NCI-H2029 (cell line): ENCODE measurements at places on chromosomes 11 and 22.
A peak's percentile ranks its signal among the peaks of the same experiment; 100 is the strongest.

GRCh38 chr22:47592791-47593190, 830.3 kb downstream of the TBC1D22A start:
- no peak for DNase-seq

- no peak for DNase-seq
These were observed 41.9 kb downstream of the DNHD1 start for GRCh38 chr11:6538945-6539344.

DNA sequence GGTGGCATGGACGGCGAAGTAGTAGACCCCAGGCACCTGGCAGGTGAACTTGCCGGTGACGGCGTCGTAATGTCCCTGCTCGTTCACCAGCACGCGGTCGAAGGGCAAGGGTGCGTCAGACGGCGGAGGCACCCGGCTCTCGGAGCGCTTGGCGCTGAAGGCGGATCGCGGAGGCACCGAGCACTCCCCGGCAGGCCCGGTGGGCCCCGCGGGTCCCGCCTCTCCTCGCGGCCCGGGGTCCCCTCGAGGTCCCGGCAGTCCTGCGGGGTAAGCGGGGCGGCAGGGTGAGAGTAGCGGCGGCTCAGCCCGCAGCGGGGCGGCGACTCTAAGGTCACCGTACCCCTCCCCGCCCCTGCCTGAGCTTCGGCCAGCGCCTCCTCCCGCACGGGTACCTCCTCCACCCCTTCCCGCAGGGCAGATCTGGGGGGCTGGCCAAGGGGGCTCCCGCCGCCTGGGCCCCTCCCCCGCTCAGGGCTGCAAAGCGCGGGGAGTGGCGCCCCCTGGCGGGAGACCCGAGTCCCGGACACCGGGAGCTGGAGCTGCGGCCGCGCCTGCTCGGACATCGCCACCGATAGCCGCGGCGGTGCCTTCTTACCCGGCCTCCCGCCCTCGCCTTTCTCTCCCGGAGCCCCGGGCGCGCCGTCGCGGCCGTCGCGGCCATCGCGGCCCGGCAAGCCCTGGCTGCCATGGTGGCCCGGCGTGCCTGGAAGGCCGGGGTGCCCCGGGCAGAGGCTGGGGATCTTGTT, 921 bp downstream of the C1QTNF5 start:
- no peak for DNase-seq

DNA sequence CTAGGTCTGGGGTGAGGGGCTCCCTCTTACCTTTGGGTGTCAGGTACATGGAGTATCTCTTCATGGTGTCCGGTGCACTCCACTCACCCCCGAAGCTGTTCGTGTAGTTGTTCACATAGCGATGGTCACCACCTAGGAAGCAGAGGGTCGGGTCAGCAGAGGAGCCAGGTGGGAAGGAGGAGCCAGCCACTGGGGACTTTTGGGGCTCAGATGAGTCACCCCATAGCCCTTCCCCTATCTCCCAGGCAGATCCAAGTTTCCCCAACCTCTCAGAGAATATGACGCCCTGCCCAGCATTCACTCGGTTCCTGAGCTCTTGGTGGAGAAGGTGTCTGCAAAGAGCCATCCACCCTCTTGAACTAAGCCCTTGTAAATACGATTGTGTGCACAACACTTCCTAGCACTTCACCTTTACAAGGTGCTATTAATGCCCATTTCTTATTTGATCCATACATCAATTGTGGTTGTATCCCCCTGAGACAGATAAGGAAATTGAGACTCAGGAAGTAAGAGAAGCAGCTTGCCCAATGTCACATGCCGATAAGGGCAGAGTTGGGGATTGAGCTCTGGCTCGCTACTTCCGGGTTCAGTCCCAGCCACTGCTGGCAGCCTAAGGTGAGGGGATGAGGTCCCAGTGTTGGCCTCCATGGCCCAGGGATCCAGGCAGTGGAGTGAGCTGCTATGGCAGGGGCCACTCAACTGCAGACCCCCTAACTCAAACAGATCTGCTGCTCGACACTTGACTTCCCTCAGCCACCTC, 14.8 kb downstream of the TRIM29 start:
- no peak for DNase-seq

GRCh38 chr22:29394931-29395581, 6.7 kb upstream of the AP1B1 start:
- DNase-seq: peak; percentile 64

- DNase-seq: no peak
These were observed 179.3 kb downstream of the BCR start for GRCh38 chr22:23359583-23360123.

DNA sequence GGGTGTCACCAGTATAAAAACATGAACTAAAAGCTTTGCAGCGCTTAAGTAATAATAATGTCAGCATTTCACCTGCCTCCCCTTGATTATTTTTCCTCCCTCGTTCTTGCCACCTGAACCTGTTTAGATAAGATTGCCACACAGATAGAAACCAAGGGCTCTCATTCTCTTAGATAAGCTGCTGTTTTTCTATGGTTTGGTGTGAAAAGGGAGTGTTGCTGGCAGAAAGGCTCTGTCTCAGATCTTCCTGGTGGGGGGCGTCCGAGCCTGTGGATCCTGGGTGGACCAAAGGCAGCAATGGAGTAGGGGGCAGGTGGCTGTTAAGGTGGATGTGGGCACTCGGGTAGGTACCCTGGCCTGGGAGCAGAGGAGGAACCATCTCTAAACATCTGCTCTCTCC, 147.5 kb downstream of the ST3GAL4 start:
- no peak for DNase-seq

DNA sequence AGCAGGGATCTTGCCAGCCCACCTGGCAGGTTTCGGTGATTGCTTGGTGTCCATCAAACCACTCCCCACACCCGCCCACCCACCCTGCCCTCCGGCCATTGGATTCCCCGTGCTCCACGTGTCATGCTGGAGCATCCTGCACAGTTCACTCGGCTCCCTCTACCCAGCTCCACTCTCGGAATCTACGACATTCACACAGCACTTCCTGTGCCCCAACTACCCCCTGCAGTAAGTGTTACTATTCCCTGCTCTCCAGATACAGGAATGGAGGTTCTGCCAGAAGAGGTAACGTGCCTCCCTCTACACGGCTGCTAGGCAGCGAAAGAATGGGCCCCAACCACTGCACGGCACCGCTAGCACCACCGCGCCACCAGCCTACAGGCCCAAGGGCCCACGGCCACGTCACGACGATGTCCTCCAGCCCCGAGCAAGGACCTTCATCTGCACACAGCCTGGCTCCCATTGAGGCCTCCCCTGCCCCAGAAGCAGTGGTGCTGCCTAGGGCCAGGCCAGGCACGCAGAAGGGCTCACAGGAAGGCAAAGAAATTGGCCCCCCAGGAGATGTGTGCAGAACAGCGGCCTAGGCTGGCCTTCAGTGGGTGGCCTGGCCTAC, 27.6 kb downstream of the WNT7B start:
- no peak for DNase-seq

GRCh38 chr11:117906126-117906525, 23.1 kb downstream of the TMPRSS13 start:
- DNase-seq: no peak

DNA sequence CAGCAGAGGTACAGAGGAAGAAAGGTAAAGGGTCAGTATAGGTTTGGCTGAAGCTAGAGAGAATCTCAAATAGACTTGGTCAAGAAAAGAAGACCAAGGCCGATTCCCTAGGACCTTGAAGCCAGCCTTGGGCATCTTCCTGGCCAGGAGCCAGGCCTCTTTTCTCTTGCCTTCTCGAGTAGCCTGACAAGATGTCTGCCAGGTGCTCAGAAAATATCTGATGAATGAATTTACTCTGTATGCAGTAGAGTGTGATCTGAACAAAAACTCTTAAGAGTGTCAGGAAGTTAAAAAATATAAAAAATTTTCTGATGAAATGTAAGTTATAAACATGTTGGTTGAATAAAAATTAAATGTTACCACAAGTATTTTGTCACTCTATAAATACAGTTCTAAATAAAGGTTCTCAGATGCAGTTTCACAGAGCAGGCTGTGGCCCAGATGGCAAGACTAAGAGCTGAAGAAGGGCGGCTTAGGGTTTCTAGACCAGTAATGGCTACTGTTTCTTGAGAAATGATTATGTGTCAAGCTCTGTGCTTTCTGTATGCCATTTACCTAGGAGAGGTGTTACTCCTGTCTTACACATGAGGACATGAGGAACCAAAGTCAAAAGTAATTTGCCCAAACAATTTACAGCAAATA, 98.1 kb downstream of the ATXN10 start:
- DNase-seq: no peak

GRCh38 chr11:73397468-73398131, 21.4 kb downstream of the RELT start:
- no peak for DNase-seq

DNA sequence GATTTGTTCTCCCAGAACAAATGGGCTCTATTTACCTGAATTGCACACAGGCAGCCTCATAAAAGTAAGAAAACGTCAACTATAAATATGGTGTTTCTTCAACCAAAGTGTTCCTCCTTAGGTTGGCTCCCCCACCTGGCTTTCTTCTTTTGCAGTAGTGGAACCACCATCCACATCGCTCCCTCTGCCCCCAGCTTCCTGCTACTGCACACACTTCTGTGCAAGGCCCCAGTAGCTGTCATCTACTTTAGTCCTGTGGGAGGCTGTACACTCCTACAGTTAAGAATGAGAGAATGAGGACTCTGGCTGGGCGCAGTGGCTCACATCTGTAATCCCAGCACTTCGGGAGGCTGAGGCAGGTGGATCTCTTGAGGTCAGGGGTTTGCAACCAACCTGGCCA, 89.5 kb downstream of the BMAL1 start:
- no peak for DNase-seq

DNA sequence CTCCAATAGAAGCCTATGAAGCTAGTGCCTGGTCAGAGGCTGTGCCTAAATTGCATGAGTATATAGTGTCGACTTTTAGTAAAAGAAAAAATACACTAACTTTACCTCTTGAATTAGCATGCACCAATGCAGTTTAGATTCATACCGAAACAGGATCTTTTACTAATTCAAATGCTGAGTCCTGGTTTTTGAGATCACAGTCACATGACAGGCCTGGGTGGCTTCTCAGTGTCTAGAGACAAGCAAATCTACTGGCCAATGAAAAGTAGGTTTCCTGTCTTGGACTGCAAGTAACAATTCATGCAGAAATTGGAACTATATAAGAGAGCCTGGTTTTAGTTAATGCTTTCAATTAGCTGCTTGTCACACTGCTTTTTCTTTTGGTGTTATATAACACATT, 7.2 kb downstream of the ARHGEF12 start:
- no peak for DNase-seq

DNA sequence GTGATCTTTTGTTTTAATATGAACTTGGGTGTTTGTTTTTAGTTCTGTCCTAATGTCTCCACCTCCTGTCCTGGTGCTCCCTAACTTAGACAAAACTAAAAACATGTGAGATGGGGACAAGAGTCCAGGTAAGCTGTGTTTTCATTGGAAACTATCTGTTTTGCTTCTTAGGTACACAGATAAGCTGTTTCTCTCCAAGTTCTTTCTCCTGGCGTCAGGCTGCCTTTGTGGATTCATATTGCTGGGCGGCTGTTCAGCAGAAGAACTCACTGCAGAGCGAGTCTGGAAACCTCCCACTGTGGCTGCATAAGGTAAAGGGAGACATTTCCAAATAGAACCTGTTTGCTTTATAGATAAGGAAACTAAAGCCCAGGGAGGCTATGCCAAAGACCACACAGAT, 24.7 kb downstream of the PANX1 start:
- no peak for DNase-seq

GRCh38 chr11:96189351-96189750, 153.6 kb downstream of the MAML2 start:
- no peak for DNase-seq

GRCh38 chr22:31046539-31047226, 34.4 kb upstream of the SMTN start:
- peak; percentile 45 for DNase-seq

GRCh38 chr11:67082071-67082791, 25.6 kb downstream of the RHOD start:
- DNase-seq: no peak

DNA sequence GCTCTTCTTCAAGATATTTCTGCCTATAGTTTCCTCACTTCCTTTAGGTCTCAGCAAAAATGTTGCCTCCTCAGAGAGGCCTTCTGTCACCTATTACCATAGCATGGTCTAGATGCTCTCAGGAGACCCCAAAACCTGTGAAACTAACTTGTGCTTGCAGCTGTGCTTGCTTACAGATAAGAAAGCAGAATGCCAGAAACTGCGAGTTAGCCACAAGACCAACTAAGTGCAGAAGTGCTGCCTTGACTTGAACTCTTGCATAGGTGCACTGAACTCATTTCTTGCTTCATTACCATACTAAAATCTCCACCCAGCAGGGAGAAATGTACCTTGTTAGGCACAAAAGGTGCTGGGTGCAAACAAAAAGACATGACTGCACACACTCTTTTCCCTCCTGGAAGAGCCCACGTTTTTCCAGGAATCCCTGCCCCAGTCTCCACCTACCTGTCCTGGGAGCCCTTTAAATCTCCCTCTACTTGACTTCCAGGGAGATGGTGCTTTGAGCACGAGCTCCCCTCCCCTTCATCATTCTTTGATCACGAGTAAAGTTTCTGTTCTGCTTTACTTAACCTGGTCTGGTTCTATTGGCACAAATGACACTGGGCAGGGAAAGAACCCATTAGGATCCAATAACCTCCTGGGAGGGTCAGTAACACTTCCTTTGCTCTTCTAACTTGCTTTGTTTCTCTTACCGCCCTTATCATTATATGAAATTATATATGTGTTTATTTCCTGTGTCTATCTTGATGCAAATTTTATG, 137.7 kb upstream of the DDI1 start:
- no peak for DNase-seq

- no peak for DNase-seq
These were observed 40.0 kb downstream of the BTG4 start for GRCh38 chr11:111472228-111472627.

GRCh38 chr11:124602193-124602592, 9.0 kb upstream of the PANX3 start:
- DNase-seq: no peak

DNA sequence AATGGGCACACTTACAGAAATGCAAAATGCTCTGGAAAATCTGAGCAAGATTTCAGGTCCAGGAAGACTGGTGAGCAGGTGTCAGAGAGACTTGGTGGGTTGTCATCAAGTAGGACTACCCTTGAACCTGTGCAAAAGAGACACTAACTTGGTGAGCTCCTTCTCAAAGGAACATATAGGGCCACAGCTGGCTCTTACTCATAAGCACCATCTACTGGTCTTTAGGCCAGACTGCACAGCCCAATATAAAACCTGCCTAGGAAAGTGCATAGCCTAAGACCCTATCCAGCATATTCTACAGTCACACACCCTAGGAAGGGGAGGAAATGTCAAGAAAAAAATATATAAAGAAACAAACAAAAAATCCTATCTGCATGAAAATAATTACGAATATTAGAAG, 18.2 kb upstream of the OR10W1 start:
- peak; percentile 11 for DNase-seq
